Hippocampal formation (tissue), 2 donors: ENCODE measurements at places on chromosomes 5 and 9.

GRCh38 chr9:81685763-81686613 is 3.4 kb downstream of the TLE1 start:
- DNase-seq: no peak

- DNase-seq: no peak
Measured at GRCh38 chr5:147037515-147038205, 159.1 kb upstream of the PPP2R2B start.

GRCh38 chr5:126354012-126354857 is 69.0 kb upstream of the GRAMD2B start:
- DNase-seq: no peak

GRCh38 chr9:105670315-105670714 is 8.1 kb downstream of the TAL2 start:
- DNase-seq: no peak

DNA sequence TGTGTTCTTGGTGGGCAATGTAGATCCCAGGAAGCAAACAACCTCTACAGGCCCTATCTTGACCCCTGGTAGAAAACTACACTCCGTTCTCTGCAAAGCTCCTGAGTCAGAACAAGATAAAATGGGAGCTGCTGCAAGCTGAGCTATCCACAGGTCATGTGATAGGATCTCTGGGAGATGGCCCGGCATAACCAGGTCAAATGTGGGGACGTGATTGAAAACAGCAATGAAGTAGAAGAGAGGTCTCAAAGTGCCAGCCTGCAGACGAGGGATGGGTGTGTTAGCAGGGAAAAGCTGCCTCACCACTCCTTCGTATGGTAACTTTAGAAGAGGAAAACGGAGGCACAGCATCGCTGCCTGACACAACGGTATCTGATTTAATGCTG is 25.0 kb downstream of the NRG2 start:
- DNase-seq: no peak

GRCh38 chr9:114105236-114105635 is 6.1 kb upstream of the KIF12 start:
- no peak for DNase-seq

DNA sequence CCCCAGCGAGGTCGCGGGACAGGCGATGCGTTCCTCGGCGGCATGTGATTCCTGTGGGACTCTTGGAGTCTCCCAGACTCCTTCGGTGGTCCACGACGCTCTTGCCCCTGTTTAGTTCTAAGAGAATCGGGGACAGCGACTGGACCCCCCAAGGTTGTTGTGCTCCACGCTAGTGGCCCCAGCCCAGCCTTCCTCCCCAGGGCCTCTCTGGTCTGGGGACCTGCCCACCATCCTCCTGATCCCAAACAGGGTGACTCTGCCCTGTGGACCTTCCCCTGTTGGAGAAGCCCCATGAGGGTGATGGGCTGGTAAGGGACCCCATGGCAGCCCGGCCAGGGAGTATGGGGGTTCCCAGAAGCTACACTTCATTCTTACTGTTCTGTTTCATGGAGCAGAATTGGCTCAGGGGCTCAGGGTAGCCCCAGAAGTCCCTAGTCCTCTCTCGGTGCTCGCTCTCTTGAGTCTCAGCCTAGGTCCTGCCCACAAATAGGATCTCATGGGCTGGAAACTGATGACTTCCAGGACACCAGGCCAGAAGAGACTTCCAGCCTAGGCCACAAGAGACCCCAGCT is 880 bp downstream of the CARD19 start:
- DNase-seq: no peak

- DNase-seq: no peak
Measured at GRCh38 chr5:107807431-107807830, 136.7 kb upstream of the EFNA5 start.

GRCh38 chr9:22389271-22389670 is 57.4 kb upstream of the DMRTA1 start:
- DNase-seq: no peak

DNA sequence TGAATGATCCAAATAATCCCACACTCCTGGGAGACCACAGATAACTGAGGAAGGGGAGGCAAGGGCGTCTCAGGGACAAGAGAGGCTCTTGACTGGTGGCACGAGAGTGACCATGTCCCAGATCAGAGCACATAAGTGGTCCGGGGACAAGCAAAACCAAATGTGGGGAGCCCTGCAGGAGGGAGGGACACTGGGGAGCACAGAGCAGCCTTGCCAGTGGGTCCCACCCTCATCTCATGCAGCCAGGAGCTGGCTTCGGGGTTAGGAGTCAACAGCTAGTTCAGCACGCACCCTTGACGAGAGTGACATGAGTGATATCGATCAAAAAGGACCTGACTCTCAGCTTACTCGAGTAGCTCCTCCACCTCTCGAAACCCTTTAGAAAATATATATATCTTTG is 16.5 kb upstream of the UBE2QL1 start:
- no peak for DNase-seq

GRCh38 chr9:28758971-28759370 is 1185.7 kb upstream of the C9orf72 start:
- DNase-seq: no peak

DNA sequence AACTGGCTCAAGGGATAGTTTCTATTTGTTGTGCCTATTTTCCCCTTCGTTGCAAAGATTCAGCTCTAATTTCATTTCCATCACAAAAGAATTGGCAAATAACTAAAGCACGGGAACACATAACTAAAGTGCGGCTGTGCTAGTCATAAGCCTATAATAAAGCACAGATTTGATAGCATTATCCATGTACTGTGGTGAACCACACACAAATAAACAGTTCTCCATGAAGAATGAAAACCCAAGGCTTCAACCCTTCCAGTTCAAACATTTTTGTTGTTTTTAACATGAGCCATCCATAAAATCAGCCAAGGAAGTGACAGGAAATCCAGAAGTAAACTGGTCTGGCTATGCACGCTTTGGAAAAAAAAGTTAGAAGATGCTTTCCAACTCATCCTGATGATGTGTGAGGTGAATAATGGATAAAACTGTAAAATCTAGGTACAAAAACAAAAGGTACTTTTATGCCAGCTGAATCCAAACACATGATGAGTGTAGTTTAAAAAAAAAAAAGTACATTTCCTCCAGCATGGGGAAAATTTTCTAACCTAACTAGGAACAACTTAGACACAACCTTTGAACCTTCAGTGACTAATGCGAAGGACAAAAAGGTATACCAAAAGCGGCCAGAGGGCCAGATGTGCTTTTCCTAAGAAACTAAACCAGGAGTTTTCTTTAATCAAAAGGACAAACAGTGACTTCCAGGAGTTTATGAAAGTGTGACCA is 10.2 kb downstream of the ZNF608 start:
- DNase-seq: no peak

GRCh38 chr5:77080905-77081304 is 6.2 kb downstream of the ZBED3 start:
- no peak for DNase-seq

DNA sequence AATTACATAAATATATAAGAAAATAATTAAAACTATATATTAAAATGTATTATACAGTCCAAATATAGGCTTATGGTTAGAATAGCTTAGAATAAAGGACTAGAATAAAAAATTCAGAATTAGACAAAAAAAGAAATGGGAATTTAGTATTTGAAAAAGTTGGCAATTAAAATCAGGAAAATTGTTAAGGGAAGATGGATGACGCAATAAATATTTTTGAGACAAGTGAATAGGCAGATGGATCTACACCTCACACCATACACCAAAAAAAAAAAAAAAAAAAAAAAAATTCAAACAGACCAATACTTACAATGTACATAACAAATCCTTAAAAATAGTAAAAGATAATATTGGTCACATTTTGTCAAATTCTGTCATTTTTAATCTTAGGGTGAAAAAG is 200.7 kb downstream of the TMEM232 start:
- DNase-seq: no peak

GRCh38 chr5:8993031-8993430 is 552.8 kb downstream of the SEMA5A start:
- no peak for DNase-seq

- DNase-seq: no peak
Measured at GRCh38 chr5:131357739-131358561, 94.1 kb downstream of the CDC42SE2 start.
